Dorsolateral prefrontal cortex (tissue), 122 donors: ENCODE measurements at places on chromosomes 6 and 20.

GRCh38 chr20:55650657-55651360 lies 354.5 kb downstream of the CBLN4 start:
- no peak for DNase-seq

DNA sequence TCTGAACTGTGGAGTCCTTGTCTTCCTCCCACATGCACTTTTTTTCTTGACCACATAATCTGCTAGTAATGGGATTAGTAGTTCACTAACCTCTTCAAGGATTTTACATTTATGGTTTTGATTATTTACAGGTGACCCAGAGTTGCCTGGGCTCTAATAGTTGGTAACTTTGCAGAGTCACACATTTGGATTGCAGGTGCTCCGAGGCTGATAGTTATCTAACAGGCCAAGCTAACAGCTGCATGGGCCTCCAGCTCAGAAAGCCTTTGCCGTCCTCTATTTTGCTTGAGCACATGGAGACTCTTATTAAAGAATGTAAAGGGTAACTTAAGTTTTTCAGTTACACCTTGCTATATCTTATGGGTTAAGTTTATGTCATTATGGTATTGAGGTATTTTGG lies 95.4 kb downstream of the ANKS1A start:
- DNase-seq: no peak

GRCh38 chr20:54431156-54431944 lies 44.0 kb upstream of the DOK5 start:
- DNase-seq: no peak

DNA sequence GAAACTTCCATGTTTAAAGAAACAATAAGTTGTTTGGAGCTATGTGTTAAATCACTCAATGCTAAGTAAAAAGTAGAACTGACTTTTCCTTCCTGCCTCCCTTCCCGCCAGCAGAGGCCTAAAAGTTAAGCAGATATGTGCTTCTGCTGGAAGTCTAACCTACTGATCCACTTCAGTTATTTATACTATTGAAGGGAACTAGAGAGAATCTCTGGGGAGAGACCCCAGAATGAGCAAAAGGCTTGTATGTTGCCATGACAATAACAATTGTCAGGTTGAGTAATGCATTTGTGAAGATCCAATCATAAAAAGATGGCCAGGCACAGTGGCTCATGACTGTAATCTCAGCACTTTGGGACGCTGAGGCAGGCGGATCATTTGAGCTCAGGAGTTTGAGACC lies 24.7 kb downstream of the MGME1 start:
- no peak for DNase-seq

- DNase-seq: no peak
Observed at GRCh38 chr6:154592199-154592860, 81.8 kb upstream of the CNKSR3 start.

GRCh38 chr6:32118782-32119628 lies 9.0 kb downstream of the ATF6B start:
- DNase-seq: peak; percentile 92

- no peak for DNase-seq
Observed at GRCh38 chr6:28401172-28401571, 1.6 kb upstream of the ZSCAN12 start.

GRCh38 chr6:32668226-32668747 lies 1.8 kb upstream of the HLA-DQB1 start:
- DNase-seq: no peak

- no peak for DNase-seq
Observed at GRCh38 chr20:59459586-59459985, 144.8 kb upstream of the PHACTR3 start.

GRCh38 chr6:20233007-20233730 lies 20.9 kb upstream of the MBOAT1 start:
- DNase-seq: no peak
